ENCODE measurements at places on chromosomes 7 and 10.
A peak's percentile ranks its signal among the peaks of the same experiment; 100 is the strongest.

DNA sequence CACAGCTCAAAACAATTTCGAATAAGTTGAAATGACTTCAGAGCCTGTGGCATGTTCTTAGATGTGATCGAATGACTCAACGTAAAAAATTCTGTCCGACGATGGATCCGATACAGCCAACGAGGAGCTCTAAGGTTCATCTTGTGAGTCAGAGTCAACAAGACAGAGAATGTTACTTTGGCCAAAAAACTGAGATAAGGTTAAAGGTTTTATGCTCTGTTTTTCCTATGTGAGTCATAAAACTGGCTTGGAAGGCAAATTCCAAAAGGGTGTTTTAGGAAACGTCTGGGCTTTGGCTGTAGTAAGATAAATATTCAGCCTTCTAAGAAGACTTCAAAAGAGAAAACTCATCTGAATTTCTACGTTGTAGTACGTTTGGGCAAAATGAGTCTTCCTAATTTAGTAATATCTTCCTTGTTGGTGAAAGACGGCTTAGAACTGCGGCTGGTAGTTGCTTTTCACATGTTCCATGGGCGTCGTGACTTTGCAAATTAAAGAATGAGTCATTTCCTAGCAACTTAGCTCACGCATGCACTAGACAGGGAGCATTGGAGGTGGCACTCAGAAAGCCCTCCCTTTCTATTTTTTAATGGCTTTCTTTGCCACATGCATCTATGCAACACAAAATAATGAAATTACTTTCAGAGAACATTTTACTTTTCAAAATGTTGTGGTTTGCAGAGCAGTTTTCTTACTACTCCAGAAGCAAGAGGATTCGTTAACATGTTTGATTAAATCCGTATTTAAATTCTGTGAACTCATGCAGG lies 28.2 kb downstream of the PFKP start:
- DNase-seq, result no peak

DNA sequence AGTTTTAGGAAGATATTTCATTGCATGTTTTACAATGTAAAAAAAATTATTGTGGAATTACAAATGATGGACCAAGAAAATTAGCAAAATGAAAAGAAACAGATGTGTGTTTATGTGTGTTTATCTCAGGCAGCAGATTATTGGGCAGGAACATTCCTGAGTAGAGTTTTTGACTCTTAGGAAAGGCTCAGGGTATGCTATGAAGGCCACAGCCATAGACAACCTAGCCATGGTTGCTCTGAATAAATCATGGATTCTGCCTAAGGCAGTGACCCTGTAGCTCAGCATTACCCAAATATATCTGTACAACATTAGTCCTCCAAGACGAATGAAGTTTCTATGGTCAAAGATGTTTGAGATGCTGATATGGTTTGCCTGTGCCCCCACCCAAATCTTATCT lies 298.3 kb downstream of the PTEN start:
- DNase-seq, result no peak

GRCh38 chr10:13945390-13946208 lies 358.8 kb downstream of the PRPF18 start:
- no peak for DNase-seq

- DNase-seq, result no peak
These were observed 186.2 kb downstream of the CFTR start for GRCh38 chr7:117666031-117666430.

DNA sequence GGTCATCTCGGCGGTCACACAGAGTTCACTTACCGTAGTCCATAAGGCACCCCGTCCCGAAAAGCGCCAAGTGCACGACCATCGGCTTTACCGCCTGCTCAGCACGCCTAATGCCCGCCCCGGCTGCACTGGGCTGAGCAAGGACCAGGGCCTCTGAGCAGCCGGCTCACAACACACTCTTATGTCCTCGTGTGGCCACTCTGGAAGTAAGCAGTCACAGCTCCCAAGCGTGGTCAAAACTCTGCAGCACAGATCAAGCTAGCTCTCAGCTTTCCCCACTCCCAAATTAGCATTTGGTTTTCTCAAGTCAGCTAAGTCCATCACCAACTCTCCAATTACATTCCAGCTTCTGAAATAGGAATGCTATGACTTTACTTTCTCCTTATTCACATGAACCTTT lies 57.7 kb downstream of the MAD1L1 start:
- DNase-seq, result no peak

DNA sequence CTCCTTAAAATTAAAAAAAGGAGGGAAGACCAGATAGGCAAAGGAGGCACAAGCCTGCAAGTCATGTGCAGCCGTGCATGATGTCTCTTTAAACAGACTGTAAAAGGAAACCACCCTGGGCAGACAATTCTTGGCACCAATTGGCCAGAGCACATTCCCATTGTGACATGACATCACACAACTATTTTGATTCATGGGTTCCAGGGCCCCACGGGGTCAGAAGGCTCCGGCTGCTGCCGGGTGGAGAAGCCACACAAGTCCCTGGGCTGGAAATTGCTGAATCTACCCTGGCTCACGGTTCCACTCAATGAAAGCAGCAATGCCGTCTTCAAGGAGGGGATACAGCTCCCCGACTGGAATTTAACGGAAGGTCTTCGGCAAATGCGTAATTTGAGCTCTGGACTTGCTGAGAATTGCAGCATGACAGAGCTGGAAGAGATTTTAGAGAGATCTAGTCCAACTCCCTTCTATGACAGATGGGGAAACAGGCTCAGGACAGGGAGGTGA lies 140.5 kb downstream of the PRKAG2 start:
- peak; percentile 77 for DNase-seq

DNA sequence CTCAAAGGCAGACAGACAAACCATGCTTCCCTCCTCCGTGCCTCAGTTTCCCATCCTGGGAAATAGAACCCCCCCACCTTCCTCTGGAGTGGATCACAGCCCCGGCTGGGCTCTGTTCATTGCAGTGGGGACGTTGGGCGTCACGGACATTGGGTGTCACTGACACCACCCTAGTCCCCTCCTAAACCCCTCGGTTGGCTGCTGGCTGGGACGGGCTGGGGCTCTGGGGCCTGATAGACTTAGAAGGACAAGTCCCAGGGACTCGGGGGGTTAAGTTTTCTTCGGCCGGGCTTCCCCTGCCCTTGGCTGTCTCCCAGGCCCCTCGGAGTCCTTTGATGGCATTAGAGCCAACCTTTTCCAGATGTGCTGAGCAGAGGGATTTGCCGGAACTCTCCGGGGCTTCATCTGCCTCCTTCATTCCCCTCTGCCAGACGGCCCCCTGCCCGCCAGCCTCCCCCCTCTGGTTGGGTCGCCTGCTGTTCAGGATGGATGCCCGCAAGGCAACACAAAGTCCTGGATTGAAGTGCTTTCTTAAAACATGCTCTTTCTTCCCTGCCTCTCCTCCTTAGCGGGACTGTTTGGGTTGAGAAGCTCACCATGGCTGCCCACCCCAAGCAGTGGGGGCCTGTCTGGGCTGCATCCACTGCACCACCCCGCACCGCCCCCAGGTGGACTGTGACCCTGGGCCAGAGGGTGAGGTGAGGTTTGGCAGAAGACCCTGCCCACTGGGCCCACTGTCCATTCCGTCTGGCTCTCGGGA lies 73.0 kb downstream of the COL26A1 start:
- no peak for DNase-seq

DNA sequence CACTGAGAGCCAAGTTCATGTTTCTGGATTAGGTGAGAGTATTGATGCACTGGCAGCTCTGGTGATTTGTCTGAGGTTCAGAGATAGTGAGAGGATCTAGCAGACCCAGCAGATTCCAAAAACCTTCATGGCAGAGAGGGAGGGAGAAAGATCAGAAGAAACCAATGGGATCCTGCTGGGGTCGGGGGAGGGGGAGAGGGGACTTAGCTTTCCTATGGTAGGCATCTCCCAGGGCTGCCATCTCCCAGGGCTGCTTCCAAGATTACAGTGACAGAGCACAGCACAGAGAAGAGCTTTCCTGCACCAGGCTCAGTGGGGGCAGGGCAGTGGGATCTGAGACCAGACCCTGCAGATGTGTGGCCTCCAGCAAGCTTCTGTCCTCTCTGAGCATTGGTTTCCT lies 76.8 kb upstream of the GDF10 start:
- DNase-seq, result no peak

DNA sequence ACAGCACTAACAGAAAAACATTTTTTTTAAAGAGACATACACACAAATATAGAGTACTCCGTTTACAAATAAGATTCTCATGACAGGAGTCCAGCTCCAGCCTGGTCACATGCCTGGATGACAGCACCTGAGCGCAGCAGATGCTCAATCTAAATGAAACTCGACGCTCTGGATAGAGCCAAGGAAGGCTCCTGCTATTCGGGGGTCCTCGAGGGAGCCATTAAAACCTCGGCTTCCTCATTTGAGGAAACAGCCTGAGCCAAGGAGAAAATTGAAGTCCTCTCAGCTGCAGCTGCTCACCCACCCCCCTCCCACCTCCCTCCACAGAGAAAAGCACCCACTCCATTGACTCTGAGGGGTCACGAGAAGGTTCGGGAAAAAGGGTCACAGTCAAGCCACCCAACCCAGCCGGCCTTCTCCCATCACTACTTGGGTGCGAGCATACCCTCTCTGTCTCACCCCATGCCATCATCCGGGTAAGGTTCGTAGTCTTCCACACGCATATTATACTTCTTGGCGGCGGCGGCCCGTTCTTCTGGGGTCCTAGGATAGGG lies 673 bp downstream of the NDUFB8 start:
- DNase-seq, result peak; percentile 3

DNA sequence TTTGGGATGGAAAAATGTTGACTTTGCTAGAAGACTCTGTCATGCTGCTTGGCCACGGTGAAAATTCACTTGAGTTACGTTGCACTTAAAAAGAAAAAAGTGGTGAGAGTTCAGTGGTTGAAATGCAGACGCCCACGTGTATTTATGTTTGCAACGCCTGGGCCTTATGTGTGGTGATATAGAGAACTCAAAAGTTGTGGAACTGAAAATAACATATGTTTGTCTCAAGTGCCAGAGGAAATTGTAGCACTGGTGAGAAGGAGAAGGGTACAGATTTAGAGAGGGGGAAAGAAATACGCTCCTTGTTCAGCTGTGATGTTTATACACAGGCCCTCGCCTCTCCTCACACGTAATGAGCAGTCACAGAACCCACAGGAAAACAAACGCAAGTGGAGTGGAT lies 73.6 kb downstream of the EMX2 start:
- no peak for DNase-seq

DNA sequence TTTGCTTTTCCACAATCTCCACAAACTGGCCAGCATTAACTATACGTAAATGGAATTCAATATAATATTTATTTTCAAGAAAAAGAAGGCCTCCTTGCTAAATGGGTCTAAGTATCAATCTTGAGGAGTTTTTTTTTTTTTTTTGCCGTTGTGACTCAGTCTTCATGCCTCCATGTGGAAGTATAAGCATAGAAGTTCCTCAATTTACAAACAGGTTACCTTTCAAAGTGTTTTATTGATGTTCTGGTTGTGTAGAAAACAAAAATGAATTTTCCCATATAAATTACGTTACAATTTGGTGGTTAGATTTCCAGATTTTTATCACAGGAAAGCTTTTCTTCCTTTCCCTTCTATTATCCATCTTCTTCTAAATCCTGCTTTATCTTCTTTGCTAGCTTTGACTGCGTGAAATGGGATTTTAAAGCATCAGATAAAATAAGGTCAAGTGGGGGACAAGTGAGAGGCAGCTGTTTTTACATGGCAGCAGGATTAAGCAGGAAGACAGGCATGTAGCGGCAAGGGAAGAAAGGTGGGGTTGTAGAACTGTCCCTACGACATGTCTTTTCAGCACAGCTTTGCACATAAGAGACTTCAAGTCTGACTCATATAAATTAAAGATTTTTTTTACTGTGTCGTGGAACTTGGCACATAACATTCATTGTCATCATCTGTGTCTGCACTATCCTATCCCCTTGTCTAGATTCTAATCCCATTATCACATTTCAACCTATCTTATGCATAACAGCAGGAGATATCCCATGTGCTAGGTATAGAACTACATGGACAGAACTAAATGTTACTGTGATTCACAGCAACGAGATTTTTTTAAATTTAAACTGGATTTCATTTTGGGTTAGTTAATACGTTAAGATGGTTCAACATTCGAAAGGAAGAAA lies 135.3 kb upstream of the FAM3C start:
- DNase-seq, result no peak

DNA sequence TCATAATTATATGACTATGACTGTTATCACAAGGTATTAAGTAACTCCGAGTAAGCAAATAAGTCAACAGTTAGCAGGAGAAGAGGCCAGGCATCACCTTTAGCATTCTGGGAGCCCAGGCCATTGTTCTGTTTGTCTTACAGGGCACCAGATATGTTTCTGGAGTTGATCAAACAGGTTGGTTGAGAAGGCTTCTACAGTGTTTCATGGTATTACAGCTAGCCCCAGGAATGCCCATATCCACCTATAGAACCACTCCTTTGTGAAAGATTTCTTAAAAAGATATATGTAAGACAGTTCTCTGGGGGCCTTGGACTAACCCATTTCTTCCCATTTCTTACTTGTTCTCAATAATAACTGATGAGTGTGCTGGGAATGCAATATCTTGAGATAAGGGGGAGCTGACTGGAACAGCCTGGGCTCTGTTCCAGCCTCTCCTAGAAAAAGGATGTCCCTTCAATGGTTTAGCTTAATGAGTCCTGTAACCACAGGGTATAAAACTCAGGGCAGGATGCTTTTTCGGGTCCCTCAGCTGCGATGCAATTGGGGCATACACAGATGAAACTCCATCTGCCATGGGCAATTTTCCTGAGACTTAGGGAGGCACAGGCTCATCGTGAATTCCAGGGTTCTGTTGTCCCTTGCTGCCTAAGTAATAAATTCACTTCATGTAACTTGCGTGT lies 286.4 kb downstream of the BAMBI start:
- DNase-seq, result no peak

DNA sequence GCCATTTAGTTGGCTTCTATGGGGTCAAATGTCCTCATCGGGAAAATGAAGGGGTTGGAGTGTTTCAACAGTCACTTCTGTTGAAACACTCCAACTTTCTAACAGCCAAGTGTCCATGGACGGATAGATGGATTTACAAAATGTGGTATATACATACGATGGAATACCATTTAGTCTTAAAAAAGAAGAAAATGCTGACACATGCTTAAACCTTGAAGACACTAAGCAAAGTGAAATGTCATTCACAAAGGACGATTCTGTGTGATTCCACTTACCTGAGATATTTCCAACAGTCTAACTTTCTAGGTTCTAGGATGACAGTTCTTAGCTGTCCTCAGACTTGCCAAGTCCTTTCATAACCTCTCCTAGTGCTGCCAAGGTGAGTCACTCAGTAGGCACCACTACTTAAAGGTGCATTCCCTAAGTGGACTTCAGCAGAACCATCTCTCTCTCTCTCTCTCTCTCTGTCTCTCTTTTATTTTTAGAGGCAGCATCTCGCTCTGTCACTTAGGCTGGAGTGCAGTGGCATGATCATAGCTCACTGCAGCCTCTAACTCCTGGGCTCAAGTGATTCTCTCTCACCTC lies 69.0 kb downstream of the DENND2A start:
- DNase-seq, result no peak

Data from NCI-H1092 treated with DMSO at 0.1 percent for 48 hours (cell line).